ENCODE measurements at places on chromosomes 12 and 14.
A peak's percentile ranks its signal among the peaks of the same experiment; 100 is the strongest.

DNA sequence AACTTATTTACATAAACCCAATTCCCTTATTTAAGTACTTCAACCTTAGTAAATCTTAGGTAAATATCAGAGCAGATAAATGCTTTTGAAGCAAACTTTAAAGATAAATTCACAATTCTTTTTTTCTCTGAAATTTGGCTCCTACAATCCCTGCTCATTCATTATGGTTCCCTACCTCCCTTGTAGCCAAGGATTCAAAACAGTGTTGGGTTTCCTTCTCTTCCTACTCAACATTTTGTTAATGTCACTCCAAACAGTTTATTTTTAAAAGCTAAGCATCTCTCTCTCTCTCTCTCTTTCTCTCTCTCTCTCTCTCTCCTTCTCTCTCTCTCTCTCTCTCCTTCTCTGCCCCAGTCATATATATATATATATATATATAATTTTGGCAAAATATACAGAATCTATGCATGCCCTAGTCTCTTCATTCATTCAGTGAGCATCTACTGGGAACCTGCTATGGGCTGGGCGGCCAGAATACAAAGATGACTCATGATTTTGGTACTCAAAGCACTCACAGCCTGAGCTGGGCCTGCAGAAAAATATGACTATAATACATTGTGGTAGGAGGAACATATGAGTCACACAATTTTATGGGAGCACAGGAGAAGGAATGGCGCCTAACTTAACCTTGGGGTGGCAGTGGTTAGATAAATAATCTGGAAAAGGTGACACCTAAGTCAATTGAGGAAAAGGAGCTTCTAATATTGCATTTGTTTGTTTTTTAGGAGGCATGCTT lies 123.7 kb upstream of the DHRS4 start:
- DNase-seq, result peak; percentile 81

DNA sequence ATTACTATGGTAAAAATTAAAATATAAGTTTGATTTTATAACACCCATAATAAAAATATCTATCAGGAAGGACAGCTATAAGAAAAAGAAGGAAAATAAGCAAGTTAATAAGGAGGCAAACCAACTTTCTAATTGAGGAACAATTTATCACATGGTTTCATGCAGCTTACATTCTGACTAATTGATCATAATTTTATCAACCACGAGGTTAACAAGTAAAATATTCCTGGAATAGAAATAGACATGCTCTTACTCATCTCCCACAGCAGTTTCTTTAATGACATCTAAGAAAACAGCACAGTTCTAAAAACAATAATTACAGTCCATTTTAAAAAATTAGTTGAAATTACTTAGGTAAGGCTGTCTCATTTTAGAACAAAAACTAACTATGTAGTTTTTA lies 130.8 kb upstream of the KRR1 start:
- DNase-seq, result no peak

GRCh38 chr14:70943838-70944237 lies 36.6 kb downstream of the PCNX1 start:
- DNase-seq, result no peak

DNA sequence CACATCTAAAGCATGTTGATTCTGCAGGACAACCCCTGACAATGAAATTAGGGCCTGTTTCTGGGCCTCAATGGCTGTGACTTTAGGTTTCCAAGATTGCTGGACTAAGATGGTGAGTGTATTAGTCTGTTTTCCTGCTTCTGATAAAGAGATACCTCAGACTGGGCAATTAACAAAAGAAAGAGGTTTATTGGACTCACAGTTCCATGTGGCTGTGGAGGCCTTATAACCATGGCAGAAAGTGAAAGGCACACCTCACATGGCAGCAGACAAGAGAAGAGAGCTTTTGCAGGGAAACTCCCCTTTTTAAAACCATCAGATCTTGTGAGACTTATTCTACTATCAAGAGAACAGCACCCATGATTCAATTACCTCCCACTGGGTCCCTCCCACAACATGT lies 10.6 kb downstream of the IL22 start:
- no peak for DNase-seq

DNA sequence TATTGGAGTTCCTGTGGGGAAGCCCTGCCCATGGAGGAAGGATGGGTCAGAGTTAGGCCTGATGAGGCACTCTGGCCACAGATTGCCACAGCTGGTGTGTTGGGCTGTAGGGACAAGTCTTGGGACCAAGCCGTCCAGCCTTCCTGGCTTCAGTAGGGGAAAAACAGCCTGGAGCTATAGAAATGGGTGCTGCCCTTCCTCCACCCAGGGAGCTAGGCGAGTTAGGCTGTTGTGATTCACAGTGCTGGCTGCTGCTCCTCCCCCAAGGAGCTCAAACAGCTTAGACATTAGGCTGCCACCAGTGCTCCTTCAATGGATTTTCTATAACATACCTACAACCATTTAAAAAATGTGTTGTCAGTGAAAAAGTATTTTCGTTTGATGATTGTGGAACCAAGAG lies 274.3 kb downstream of the RPL10L start:
- DNase-seq, result no peak

DNA sequence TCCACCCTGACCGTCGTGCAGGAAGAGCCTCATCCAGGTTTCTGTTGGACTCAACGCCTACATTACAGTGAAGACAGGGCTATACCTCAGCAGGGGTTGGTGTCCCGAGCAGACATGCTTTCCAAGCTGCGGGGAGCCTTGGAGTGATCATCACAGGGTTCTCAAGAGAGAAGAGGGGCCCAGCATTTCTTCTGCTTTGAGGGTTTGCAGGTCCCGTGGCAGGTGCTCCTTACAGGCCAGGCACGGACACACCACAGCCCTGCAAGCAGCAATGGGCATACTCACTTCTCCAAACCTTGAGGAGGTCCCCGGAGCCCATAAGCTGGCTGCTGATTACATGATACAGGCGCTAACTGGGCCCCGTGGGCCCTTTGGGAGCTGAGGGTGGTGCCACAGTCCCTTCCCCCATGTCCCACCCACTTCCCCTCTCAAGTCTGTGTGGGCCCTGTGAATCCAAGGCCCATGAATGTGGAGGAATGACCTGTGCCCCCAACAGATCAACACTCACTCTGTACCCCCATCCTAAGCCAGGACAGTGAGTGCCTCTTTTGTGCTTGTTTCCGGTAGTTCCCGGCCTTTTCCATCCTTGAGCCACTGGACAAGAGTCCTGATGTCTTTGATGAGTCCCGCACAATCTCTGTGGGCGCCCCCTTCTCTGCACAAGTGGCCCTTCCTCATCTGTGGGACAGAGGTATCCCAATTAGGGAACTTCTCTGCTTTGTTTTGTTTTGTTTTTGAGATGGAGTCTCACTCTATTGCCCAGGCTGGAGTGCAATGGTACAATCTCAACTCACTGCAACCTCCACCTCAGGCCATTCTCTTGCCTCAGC lies 1.1 kb downstream of the AQP2 start:
- no peak for DNase-seq

- no peak for DNase-seq
Measured at GRCh38 chr12:109513977-109514376, 36.5 kb downstream of the UBE3B start.

- DNase-seq, result no peak
Measured at GRCh38 chr14:75301666-75302325, 23.2 kb downstream of the FOS start.

- DNase-seq, result no peak
Measured at GRCh38 chr14:105979446-105979845, 453.1 kb downstream of the TMEM121 start.

DNA sequence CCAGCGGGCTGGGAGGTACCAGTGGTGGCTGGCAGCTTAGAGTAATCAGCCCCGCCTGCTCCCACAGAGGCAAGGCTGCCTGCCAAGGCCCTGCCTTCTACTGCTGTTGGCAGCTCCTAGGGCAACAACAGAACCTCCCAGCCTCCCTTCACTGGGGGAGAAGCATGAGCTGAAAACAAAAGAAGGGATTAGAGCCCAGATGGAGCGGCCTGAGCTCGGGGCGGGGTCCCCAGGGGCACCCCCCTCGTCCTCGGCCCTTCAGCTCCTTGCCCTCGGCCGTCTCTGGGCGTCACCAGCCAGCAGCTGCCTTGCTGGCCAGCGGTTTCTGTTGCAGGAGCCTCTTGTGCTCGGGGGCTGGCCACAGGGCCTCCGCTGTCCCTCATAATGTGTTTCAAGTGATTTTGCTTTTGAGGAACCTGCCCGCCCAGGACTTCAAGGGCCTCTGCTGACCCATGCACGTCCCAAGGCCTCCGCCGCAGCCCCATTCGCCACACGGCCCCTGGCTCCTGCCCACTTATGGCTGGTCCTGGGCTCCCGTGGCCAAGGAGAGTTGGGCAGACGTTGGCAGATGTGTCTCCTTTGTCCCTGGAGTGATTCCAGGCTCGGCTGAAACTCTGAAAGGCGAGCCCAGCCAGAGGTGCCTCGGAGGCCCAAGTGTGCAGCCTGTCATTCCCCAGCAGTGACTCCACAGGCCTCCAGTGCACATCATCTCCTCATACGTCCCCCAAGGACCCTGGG lies 49.7 kb downstream of the PSMA6 start:
- DNase-seq, result peak; percentile 91

DNA sequence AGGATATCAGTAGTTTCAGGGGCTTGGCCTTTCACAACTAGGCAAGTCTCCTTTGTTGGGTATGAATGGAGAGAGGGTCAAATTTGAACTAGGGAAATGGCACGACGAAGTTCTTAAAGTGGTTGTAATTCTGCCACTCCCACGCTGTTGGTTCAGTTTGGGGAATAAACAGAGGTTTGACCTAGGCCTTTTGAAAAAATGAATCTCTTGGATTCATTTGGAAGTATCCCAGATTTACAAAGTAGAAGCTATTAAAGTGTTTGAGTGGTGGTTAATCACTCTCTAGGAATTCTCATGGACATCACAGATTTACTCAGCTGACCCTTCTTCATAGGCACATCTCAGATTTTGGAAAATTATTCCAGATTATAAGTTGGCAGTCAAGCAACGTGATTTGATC lies 14.8 kb downstream of the BATF start:
- DNase-seq, result no peak

DNA sequence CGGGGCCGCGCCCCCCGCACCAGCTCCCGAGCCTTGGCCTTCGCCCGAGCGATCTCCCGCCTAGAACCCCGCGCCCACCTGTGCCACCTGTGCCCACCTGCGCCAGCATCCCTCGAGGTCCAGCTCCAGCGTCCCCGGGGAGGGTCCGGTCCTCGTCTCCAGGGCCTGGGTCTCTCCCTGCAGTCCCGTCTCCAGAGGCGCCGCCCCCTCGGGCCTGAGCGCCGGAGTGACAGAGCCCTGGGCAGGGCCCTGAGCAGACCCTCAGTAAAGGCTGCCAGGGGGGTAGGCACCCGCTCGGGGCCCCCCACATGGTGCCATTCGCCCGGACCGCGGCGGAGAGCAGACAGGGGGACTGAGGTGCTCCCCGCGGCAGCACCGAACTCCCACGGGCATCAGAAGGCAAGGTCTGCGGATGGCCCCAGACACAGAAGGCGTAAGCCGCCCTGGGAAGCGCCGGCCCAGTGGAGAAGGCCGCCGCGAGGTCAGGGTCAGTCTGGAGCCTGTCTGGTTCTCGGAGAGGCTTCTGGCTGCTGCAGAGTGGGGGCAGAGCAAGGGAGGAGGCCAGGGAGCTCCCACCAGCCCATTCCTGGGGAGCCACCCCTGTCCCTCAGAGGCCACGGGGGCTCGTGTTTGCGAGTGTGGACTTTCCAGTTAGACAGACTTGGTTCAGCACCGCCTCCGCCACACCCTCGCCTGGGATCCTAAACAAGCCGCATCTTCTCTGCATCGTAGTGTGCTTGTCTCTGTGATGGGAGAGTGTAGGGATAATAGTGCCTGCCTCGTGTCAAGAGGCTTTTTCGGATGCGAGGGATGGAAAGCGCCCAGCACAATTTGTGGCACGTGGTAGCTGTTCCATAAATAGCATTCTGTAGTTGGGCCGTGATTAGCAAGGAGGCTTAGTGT lies 1.1 kb upstream of the PPP1R13B start:
- peak; percentile 40 for DNase-seq

DNA sequence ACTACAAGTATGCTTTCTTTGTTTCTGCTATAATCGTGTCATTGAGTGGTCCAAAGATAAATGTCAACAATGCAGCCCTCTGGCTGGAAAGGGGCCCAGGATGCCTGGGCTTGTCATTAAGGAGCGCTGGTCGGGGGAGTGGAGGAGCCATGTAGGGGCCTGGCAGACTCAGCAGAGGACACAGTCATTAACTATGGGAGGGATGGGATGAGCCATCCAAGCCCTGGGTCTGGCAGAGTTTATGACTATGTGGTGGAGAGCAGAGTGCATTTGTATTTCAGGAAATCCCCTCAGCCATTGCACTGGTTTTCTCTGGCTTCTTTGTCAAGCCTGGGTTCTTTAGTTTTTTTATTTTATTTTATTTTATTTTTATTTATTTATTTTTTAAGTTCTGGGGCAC lies 243.1 kb downstream of the C12orf75 start:
- no peak for DNase-seq

GRCh38 chr12:118420673-118421072 lies 44.3 kb downstream of the SUDS3 start:
- DNase-seq, result no peak

DNA sequence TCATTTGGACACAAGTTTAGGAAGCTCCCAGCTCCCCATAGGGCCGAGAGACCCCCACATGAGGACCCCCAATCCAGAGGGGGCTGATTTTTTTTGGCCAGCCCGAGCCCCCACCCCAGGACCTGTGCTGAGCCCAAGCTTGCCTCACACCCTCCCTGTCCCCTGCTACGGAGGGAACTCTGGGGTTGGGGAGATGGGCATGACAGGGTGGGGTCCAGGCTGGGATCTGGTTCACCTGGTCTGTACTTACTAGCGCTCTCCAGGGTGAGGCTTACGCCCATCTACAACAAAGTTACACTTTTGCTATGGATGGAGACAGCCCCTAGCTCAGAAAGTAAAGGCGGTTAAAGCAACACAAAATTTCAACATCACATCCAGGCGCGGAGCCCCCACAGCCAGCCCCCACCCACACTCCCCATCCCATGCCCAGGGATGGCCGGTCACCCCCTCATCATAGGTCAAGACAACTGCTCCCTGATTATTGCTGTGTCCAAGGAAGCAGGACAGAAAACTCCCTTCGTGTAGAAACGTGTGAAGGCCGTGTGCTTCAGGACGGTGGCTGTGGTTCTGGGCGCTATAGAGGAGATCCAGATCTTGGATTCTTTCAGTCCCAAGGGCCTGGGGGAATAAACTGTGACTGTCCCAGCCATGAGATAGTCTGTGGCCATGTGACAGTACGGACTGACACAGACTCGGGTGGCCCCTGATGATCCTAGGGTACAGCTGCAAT lies 10.7 kb downstream of the SLC25A29 start:
- DNase-seq, result no peak

DNA sequence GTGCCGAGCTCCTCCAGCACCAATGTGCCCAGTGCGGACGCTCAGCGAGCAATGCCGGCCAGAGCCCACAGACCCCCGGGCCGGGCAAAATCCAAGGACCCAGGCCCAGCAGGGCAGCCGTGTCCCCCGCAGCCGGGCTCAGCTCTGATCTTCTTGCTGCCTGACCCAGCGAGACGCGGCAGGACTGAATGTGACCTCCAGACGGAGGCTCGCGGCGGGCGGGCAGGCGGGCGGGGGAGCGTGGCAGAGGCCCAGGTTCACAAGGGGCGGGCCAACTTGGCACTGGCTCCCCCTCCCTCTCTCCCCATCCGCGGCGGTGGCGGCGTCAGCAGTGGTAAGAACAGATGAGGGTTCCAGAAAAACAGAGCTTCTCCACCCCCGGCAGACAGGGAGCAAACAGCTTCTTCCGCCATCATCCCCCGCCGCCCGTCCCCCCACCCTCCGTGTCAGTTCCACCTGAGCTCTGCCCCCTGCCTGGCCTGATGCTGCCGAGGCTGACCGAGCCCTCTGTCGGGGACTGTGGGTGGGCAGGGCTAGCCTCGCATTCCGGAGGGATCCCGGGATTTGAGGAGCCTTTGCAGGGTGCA lies 94.3 kb downstream of the RFLNA start:
- peak; percentile 79 for DNase-seq

GRCh38 chr12:102371165-102371564 lies 109.2 kb downstream of the IGF1 start:
- no peak for DNase-seq

Measured in HepG2 (cell line).